Memory B cell (primary cell): ENCODE measurements at places on chromosomes 7 and 10.

DNA sequence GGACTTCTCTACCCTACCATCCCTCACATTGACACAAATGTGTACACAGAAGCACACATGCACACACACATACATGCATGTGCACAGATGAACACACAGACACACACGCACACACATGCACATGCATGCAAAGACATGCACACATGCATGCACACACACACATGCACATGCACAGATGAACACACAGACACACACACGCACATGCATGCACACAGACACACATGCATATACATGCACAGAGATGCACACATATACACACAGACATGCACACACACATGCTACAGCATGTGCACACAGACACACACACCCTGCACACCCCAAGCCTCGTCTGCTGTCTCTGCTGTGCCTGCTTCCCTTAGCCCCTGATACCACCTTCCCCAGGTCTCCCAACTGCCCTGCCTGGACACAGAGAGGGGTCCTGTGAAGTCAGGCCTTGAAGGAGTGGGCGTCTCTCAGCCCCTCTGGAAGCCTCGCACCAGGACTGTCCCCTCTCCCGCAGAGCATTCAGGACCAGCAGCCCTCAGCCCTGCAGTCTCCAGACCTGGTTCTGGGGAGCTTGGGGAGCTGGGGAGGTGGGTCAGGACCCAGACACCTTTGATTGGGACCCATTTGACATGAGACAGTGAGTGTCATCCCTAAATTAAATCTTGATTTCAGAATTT is 181.8 kb downstream of the DNAJB6 start:
- no peak for DNase-seq

DNA sequence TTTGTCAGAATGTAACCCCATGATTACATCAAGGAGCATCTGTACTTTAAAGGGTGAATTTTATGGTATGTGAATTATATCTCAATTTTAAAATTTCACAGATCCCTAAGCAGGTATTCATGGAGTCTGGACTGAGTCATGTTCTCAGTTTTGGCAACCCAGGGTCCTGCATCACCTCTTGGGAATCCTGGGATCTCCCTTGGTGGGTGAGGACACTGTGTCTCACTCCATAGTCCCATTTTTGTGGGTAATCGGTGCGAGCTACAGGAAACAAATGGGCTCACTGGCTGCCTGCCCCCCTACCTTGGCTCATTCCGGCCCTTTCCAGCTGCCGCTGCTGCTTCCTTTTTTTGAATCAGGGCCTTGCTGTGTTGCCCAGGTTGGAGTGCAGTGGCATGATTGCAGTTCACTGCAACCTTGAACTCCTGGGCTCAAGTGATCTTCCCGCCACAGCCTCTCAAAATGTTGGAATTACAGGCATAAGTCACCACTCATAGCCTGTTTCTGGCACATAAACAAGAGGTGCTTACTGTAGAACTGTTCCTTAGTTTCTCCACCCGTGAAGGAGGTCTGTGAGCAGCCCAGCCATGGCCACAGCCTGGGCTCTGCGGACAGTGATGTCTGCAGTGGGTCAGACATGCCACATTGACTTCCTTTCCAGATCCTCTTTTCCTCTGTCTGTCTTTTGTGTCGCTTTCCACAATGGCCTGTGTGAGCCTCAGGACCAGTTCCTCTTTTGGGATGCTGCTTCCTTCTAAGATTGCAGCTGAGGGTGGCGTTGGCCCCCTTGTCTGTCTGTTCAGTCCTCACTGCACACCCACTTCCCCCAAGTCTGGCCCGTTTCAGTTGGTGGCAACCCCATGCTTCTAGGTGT is 14.5 kb downstream of the PALD1 start:
- peak; percentile 43 for DNase-seq

- no peak for DNase-seq
Observed at GRCh38 chr7:106901828-106902441, 36.9 kb downstream of the PIK3CG start.

DNA sequence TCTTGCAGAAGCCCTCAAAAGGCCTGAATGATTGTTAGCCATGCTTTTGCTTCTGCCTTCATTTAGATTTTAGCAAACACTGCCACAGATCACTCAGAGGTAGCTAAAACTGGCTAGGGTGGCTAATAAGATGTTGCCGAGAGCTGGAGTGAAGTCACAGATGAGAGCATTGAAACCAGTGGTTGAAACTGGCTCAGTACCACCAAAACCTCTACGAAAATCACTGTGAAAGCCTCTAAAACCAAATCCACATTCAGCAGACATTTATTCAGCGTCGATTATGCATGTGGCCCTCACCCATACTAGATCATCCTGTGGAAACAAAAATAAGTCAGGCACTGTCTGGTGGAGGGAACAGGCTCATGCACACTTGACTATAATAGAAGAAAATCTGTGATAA is 50.8 kb downstream of the PIK3CG start:
- DNase-seq, result no peak

DNA sequence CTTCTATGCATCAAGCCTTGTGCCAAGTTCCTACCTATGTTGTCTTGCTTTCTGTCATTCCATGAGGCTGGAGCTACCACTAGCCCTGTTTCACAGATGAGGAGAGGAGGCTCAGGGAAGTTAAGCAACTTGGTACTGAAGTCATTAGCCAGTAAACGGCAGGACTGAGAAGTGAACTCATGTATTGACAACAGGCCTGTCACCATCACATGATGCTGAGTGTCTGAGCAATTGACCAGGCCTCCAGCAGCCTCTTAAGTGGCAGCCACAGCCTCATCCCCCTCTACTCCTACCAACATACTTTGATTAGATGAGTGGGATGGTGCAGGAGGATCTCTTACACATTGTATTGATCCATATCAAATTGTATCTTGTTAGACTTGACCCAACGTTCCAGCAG is 317.6 kb downstream of the GRID1 start:
- DNase-seq, result no peak

- no peak for DNase-seq
Observed at GRCh38 chr7:112481833-112482670, 1.3 kb downstream of the LSMEM1 start.

DNA sequence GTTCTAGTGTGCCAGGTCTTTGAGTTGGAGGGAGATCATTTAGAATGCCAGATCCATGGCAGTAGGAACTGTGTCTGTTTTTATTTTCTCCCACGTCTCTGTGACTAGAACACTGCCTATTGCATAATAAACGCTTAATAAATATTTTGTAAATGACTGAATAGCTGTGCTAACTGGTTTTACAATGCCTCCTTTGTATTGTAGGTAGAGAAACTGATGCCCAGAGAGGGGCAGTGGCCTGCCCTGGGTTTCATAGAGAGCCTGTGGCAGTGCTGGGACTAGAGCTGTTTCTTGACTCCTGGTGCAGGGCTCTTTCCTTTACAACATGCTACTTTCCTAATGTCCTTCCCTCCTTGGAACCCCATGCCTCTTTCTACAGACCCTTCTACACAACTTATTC is 2.5 kb downstream of the TAS2R5 start:
- DNase-seq, result no peak

GRCh38 chr10:55631071-55631654 is 729.9 kb downstream of the ZWINT start:
- DNase-seq, result no peak

DNA sequence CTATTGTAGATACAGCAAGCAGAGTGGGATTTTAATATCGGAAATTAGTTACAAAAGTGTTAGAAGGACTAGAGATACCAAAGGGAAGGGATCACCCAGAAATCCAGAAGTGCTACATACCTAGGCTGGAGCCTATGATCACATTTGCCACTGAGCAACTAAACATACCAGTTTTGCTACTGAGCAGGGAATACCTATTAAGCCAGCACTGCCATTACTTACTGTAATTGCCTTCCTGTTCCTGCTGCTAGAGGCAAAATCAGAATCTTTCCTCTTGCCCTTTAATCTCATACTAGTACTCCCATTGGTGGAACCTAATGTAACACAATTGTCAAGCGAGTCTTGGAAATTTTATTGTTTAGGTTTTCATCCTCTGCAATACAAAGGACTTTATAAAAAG is 121.7 kb downstream of the ATRNL1 start:
- no peak for DNase-seq

- no peak for DNase-seq
Observed at GRCh38 chr10:60271319-60272040, 118.2 kb downstream of the ANK3 start.

GRCh38 chr10:35276889-35277288 is 59.4 kb upstream of the CCNY start:
- no peak for DNase-seq

GRCh38 chr7:45150199-45150598 is 7.4 kb upstream of the RAMP3 start:
- DNase-seq, result no peak
